Naive thymus-derived CD4-positive, alpha-beta T cell (primary cell): ENCODE measurements at places on chromosomes 12 and 14. TPM values are rescaled to one million over a fixed set of nuclear protein-coding genes. Genes with fewer than 3 reads are reported as not detected.

Gene BAZ1A
- 49.8 TPM for total RNA-seq

Gene HOTAIR
- total RNA-seq = not detected

Gene PDE3A
- not detected for total RNA-seq

Gene KLRC2
- total RNA-seq = not detected

Gene MYF6
- total RNA-seq = not detected

Gene ASPG
- total RNA-seq = not detected

Gene POTEG
- not detected for total RNA-seq

Gene FAM161B
- 6.6 TPM for total RNA-seq

Gene POTEM
- total RNA-seq = not detected

Gene LTBP2
- 0.10 and 0.17 TPM in 2 replicates for total RNA-seq

Gene BMP4
- not detected for total RNA-seq

Gene CARMIL3
- total RNA-seq = 1.2 and 1.5 TPM in 2 replicates

Gene TMTC3
- total RNA-seq = 7.5 TPM

Gene KRT71
- total RNA-seq = not detected

Gene RFC5
- total RNA-seq = 15.6 TPM

Gene NTN4
- total RNA-seq = 0.08 TPM

Gene KRT82
- not detected for total RNA-seq

Gene PLD4
- total RNA-seq = 1.2 TPM

Gene DAO
- not detected for total RNA-seq

Gene NRL
- 3.7 TPM for total RNA-seq

Gene KRT73
- 65.6 TPM for total RNA-seq

Gene ADCY6
- total RNA-seq = 0.22 TPM

Gene OVCH1
- total RNA-seq = not detected in 2 replicates

Gene SUSD6
- 72.2 and 73.7 TPM in 2 replicates for total RNA-seq

Gene KCNMB4
- total RNA-seq = 1.9 TPM

Gene RNASE4
- total RNA-seq = 0.43 TPM

Gene GPR68
- total RNA-seq = 1.0 TPM

Gene TAS2R50
- 1.4 and 1.9 TPM in 2 replicates for total RNA-seq

Gene GRIN2B
- not detected in 2 replicates for total RNA-seq

Gene LIN7A
- total RNA-seq = 7.1 TPM

Gene CLEC9A
- 0.64 TPM for total RNA-seq

Gene DDN
- 0.71 TPM for total RNA-seq

Gene TPH2
- not detected for total RNA-seq

Gene BATF
- total RNA-seq = 10.6 TPM

Gene MYH6
- not detected for total RNA-seq

Gene DEPDC4
- 0.84 TPM for total RNA-seq

Gene CMTM5
- not detected in 2 replicates for total RNA-seq

Gene DGKA
- total RNA-seq = 895 TPM

Gene TMEM253
- total RNA-seq = not detected

Gene DPPA3
- not detected for total RNA-seq
